ENCODE measurements at places on chromosomes 1 and 21.

DNA sequence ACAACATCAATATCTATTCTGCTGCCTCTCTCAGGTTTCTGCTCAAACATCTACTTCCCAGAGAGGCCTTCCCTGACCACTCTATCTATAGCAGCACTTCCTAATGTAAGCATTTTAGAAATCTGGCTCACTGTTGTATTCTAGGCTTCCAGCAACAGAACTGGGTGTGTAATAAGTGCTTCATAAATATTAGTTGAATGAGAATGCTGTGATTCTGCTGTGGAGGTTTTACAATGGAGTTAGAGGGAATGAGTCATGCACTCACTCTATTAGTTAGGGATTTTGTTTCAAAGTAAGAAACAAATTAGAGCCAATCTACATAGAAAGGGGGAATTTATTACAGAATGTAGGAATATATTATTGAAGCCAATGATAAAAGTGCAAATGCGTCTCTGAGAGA lies 38.6 kb upstream of the SLC35F3 start:
- no peak for DNase-seq

DNA sequence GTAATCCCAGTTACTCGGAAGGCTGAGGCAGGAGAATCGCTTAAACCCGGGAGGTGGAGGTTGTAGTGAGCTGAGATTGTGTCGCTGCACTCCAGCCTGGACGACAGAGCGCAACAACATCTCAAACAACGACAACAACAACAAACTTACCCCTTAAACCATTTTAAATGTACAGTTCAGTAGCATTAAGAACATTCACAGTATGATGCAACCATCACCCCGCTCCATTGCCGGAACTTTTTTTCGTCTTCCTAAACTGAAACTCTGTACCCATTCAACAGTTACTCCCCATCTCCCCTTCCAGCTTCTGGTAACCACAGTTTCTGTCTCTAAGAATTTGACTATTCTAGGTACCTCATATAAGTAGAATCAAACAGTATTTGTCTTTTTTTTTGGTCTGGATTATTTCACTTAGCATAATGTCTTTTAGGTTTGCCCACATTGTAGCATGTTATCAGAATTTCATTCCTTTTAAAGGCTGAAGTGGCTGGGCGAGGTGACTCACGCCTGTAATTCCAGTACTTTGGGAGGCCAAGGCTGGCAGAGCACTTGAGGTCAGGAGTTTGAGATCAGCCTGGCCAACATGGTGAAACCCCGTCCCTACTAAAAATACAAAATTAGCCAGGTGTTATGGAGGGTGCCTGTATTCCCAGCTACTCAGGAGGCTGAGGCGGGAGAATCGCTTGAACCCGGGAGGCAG lies 19.6 kb downstream of the CA6 start:
- DNase-seq, result no peak

DNA sequence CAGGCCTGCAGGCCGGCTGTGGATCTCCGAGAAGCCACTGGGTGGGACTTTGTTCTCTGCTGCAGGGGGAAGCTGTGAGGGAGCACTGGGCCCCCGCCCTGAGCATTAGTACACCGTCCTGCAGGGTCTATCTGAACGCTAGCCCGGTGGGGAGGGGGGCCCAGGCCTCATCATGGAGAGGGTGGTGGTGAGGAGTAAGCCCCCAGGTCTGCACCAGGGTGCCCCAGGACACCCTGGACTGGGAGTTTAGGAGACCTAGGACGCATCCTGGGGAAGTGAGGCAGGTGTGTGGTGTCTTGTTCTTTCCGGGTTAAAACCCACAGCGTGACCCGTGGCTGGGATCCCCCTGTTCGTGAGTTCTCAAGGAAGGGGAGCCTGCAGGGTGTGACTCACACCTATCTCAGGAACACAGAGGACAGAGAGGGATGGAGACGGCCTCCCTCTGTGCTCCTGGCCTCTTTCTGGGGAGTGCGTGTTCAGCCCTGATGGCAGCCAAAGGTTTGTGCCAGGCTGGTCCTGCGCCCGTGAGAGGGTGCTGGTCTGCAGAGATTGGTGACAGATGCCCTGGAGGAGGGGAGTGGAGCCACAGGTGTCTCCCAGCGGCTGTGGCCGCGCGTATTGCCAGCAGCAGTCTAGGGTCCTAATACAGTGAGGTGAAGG lies 44.8 kb downstream of the AGPAT3 start:
- DNase-seq, result no peak

DNA sequence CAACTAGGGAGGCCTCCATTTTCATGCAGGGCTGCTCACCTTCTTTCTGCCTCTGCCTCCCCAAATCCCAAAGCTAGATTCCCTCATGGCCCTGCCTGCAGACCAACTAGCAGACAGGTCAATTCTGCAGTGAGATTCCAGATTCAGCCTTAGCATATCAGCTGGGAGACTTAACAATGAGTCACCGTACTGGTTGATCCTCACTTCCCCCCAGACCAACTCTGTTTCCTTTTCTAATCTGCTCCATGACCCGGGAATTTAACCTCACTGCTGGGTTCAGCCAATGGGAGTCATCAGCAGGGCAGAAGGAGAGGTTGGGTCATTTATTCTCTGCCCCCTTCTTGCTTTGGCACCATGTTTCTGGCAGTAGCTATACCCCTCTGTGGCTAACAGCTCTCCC lies 140.6 kb upstream of the GRIK3 start:
- DNase-seq, result no peak

DNA sequence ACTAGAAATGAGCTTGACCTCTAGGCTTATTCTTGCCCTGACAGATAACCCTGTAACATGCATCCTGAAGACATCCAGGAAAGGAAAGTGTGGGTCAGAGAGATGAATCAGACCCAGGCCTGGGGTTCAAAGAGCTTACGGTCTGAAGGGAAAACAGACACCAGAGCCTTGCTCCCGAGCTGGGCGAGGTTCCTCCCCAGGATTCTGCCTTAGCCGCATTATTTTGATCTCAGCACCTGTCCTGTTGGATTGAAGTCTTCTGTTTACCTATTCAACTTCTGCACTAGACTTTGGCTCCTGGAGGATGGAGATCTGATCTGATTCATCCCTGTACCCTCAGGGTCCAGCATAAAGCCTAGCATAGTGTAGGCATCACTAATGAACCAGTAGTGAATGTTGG lies 1.9 kb downstream of the CYP4B1 start:
- DNase-seq, result no peak

DNA sequence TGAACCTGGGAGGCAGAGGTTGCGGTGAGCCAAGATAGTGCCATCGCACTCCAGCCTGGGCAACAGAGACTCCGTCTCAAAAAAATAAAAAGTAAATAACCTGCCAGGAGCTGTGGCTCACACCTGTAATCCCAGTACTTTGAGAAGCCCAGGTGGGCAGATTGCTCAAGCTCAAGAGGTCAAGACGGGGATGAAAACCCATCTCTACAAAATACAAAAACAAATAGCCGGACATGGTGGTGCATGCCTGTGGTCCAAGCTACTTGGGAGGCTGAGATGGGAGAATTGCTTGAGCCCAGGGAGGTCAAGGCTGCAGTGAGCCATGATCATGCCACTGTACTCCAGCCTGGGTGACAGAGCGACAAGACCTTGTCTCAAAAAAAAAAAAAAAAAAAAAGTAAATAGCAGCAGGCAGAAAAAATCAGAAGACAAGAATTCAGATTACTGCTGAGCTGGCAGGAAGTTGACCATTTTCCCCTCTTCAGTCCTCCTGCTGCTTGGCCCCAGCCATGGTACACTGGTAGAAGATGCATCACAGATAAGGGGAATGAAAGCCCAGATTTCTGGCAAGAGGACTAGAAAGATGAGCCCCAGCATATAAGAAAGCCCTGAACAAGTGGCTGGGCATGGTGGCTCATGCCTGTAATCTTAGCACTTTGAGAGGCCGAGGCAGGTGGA lies 97.6 kb downstream of the TOMM20 start:
- DNase-seq, result no peak

- DNase-seq, result peak; percentile 23
Measured at GRCh38 chr1:237205400-237206064, 163.5 kb downstream of the RYR2 start.

DNA sequence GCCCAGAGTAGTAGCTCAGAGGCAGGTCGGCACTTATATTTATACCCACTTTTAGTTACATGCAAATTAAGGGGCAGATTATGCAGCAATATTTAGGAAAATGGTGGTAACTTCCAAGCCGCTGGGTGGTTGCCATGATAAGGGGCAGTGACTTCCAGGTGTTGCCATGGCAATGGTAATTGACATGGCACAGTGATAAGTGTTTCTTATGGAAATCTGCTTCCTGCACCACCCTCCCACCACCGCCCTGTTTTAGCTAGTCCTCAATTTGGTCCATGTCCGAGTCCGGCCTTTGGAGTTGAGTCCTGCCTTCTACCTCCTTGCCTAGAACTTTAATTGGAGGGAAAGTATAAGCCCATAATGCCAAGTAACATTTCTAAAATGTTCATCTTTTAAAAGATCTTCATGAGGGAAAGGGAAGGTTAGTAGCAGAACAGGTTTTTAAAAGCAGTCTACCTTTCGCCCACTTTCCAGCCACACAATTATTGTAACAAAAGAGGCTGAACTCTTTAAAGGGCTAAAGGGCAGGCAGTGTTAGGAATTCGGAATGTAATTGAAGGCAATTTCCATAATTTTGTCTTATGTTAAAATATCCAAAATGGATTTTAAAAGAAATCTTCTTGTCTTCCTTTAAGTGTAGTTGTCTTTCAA lies 21.7 kb downstream of the ZBTB8B start:
- no peak for DNase-seq

- DNase-seq, result no peak
Measured at GRCh38 chr21:33301632-33302002, 23.2 kb upstream of the IFNAR1 start.

DNA sequence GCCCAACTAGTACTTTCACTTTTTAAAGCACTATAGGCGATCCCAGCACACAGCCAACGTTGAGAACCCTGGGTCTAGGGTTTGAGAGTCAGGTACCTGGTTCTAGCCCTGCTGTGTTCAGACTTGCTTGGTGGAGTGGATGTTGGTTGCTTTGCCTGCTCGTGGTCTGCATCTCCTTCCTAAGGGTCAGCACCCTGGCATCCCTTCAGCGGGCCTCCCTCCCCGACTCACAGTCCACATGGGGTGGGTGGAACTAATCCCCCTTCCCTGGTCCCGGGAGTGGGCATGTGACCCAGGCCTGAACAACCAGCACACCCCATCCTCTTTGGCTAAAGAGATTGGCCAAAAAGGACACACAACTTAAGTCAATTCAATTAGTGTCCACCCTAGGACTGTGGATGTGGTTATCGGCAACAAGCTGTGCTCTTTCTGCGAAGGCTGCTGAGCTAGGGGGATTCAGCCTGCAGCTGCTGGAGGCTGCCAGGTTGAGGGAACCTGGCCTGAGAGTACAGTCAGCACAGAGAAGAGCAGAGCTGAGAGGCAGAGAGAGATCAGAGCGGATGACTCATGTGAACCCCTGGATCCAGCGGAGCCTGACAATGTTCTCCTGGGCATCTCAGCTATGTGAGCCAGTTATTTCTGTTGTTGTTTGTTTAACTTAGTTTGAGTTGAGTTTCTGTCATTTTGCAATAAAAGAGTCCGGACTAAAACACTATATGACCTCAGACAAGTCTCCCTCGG lies 138.9 kb downstream of the ACTL8 start:
- DNase-seq, result no peak

- no peak for DNase-seq
Measured at GRCh38 chr1:77687519-77687906, 5.1 kb upstream of the ZZZ3 start.

DNA sequence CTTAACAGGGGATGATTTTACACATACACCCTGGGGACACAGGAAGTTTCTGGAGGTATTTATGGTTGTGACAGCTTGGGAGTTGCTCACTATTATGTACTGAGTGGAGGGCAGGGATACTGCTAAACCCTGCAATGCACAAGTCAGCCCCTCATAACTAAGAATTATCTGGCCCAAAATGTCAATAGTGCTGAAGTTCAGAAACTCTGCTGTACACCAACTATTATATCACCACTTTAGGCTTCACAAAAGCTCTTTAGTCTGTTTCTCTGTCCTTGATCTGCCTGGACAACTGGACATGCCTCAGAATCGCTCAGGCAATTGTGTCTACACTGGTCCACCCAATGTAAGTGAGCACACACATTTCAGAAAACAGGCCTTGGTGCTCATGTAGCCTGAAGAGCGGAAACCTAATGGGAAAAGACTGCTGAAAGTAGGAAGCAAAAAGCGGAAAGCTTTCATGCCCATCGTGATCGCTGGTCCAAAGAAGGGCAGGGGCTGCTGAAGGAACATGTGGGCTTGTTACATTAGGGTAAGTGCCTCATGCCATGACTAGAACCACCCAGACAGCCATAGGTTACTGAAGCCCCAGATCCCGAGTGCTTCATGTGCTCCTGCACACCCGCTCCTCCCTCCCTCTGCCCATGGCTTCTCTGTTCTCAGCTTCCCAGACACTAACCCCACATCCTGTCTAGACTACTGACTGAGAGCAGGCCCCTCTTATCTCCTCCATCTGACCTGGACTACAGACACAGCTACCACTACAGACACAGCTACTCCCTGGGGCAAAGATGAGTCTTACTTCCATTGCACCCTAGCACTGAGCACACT lies 73.5 kb downstream of the LRIG2 start:
- DNase-seq, result peak; percentile 53

GRCh38 chr1:225818229-225818628 lies 8.3 kb downstream of the EPHX1 start:
- no peak for DNase-seq

DNA sequence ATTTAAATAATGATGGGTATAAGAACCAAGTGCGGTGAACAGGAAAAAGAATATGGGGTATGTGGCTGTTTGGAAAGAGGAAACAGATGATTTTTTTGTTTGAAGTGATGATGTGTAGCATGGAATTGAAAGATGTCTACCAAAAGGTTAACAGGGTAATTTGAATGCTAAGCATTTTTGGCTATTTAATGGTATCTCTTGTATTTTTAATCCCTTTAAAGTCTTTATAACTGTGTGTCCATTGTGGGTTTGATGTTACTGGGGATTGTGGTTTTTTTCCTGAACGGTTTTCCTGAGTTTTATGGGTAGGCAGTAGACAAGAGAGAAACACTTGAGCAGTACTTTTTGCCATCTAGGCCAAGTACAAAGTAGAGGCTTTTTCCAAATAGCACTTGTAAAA lies 63.2 kb downstream of the PRDM2 start:
- no peak for DNase-seq

GRCh38 chr1:85258536-85259117 lies 835 bp downstream of the C1orf52 start:
- peak; percentile 30 for DNase-seq

GRCh38 chr1:36160949-36161485 lies 5.1 kb downstream of the MAP7D1 start:
- DNase-seq, result peak; percentile 90

GRCh38 chr1:46605232-46605631 lies 1.2 kb upstream of the MKNK1 start:
- peak; percentile 44 for DNase-seq

- DNase-seq, result no peak
Measured at GRCh38 chr1:152932170-152932811, 14.7 kb upstream of the SPRR5 start.

- DNase-seq, result no peak
Measured at GRCh38 chr1:26352338-26352679, 1.6 kb downstream of the CRYBG2 start.

Data from NB4 (cell line).